ENCODE measurements at places on chromosomes 3 and 15.

GRCh38 chr3:153289334-153289808, 127.3 kb downstream of the RAP2B start:
- DNase-seq = no peak

DNA sequence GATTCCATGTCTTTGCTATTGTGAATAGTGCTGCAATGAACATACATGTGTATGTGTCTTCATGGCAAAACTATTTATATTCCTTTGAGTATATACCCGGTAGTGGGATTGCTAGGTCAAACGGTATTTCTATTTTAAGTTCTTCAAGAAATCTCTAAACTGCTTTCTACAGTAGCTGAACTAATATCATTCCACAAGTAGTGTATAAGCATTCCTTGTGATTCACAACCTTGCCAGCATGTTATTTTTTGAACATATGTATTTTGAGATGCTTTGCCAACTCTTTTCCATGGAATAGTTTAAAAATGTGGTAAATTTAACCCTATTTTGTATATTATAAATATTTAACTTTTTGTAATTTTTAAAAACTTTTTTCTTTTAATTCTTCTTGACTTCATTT, 592.7 kb upstream of the NAALADL2 start:
- DNase-seq = no peak

DNA sequence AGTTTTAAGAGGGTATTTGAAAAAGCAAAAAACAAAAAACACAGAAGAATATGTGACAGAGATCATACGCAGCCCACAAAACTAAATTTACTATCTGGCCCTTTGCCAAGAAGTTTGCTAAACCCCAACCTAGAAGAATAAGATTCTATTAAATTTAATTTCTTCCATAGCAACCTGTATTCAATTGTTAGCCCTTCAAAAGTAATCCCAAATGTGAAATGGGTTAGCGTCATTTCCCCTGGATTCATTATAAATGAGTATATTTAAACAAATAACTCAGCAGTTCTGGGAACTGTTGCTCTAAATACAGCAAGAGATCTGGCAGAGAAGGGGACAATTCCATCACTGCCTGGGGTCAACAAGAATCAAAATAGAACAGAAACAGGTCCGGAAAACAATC, 56.8 kb downstream of the CERS3 start:
- no peak for DNase-seq

DNA sequence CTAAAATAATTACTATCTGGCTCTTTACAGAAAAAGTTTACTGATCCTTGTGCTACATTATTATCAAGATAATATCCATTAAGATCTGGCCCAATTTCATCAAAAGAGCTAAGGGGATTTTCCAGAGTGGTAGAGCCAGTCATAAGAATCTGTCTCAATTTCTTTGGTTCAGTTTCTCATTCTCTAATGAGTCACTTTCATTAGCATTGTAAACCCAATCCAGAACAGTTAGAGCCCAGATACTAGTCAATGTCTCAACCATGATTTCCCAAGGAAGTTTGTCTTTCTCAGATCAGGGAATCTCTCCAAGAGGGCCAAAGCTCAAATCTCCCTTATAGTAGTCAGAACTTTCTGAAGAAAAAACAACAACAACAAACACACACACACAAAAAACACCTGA, 131.1 kb upstream of the PPP2R3A start:
- no peak for DNase-seq

DNA sequence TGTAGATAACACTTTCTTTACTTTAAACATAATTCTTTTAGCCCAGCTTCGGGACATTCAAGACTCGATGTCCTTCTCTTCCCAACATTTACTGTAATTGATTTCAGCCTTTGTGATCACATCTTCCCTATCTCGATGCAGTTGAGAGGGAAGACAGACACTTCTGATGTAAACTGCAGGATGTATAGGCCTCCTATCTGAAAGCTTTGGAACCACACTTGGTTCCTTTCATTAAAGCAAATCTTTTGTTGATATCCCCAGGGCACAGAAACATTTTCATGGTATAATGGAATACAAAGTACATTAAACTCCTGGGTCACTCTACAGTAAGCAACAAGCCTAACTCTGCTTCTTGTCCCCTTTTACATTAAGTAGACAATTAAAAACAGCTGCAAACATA, 6.4 kb downstream of the GRM7 start:
- DNase-seq = no peak

Measured in adrenal gland (tissue), 19 donors.